Activated naive CD8-positive, alpha-beta T cell treated with anti-CD3 and anti-CD28 coated beads, Interleukin-2, amount 50 U/mL, for 24 hours (primary cell): ENCODE measurements at places on chromosomes 2 and 18.

DNA sequence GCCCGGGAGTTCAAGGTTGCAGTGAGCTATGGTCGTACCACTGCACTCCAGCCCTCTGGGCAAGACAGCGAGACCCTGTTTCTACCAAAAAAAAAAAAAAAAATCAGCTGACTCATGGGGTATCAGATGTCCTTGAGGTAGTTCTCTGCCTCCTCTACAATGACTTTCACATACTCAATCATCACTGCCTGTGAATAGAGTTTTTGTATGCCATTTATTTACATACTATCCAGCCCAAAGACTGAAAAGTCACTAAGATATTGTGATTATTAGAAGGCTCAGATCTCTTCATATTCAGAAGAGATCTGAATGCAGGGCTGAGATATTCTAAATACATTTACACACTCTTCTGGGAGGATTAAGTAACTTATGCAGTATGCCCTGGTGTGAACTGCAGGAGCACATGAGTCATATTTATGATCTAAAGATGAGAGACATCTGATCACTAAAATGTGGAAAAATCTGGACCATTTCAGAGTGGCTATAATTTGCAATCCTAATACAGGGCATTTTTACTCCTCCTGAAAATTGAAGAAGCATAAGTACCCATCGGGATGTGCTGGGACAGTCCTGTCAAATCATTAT lies 38.9 kb downstream of the KLF7 start:
- no peak for DNase-seq

DNA sequence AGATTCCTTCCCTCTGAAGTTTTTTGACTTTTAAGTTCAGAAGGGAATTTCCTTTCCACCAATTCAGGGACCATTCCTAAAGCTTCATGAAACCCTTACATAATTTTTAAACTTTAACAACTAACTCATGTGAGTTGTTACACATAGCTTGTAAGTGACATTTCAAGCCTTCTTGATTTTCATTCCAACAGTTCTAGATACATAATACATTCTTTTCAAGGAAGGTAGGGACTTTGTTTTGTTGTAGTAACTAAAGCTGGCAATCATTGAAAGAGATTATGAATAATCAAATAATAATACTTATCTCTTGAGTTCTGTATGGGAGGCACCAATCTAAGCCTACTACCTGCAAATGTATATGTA lies 45.4 kb downstream of the SETBP1 start:
- DNase-seq = no peak

- no peak for DNase-seq
These were observed 124.8 kb downstream of the TTC32 start for GRCh38 chr2:19776941-19777514.

GRCh38 chr18:51133580-51134160 lies 63.8 kb downstream of the MEX3C start:
- DNase-seq = no peak

GRCh38 chr18:50401295-50401694 lies 26.4 kb downstream of the SKA1 start:
- no peak for DNase-seq

GRCh38 chr2:105037572-105038382 lies at the start of gene MRPS9:
Gene MRPS9, plus strand, starts transcription at chr2:105038069. Its CDS starts 24 bp downstream, at chr2:105038093.
- peak; percentile 97 for DNase-seq
